ENCODE measurements at places on chromosomes 3 and 15.

DNA sequence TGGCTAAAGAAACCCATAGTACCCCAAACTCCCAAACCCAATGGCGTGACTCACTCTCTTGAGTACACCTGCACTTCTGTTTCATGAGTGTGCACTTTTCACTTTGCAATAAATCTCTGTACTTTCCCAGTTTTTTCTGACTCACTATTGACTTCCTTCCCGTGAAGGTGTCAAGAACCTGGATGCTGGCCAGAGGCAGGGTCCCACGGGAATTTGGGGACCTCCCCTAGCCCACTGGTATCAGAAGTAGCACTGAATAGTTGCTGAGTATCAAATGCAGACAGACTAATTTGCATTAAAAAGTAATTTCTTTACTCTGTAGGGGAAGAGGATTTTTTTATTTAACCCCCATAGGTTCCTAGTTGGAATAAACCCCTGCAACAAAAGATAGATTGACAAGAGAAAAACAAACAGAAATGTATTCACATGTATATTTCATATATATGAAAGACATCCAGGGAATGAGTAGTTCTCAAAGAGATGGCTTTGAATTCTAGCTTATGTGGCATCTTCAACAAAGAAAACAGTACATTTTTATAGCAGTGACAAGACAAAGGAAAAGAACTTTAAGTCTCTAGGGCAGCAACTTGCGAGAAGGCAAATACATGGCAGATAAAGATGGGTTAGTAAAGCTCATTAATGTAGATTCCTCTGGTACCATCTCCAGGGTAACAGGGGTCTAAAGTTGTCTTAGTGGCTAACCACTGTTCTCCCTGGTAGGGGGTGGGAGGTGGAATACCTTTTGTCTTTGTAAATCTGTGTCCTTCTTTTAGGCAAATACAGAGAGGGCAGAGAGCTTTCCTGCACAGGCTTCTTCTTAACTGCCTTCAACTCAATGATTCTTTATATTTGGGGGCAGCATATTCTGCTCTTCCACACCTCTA lies 385.5 kb upstream of the PDZRN3 start:
- no peak for DNase-seq

- no peak for DNase-seq
Measured at GRCh38 chr3:42491881-42492507, 10.4 kb upstream of the VIPR1 start.

DNA sequence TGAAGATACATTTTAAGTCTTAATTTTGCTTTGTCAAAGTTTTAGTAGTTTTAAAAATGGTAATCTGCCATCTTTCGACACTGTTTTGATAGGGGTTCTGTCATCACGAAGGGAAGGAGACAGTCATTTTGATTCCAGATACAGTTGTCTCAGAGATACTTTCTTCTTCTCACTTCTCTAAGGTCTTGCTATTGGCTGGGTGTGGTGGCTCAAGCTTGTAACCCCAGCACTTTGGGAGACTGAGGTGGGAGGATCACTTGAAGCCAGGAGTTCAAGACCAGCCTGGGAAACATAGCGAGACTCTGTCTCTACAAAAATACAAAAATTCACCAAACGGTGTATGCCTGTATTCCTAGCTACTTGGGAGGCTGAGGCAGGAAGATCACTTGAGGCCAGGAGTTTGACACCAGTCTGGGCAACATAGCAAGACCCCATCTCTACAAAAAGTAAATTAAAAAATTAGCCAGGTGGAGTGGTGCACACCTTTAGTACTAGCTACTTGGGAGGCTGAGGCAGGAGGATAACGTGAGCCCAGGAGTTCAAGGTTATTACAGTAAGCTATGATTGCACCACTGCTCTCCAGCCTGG lies 3.3 kb downstream of the RAB8B start:
- DNase-seq, result no peak

GRCh38 chr3:129584631-129585030 lies 21.8 kb downstream of the PLXND1 start:
- no peak for DNase-seq

DNA sequence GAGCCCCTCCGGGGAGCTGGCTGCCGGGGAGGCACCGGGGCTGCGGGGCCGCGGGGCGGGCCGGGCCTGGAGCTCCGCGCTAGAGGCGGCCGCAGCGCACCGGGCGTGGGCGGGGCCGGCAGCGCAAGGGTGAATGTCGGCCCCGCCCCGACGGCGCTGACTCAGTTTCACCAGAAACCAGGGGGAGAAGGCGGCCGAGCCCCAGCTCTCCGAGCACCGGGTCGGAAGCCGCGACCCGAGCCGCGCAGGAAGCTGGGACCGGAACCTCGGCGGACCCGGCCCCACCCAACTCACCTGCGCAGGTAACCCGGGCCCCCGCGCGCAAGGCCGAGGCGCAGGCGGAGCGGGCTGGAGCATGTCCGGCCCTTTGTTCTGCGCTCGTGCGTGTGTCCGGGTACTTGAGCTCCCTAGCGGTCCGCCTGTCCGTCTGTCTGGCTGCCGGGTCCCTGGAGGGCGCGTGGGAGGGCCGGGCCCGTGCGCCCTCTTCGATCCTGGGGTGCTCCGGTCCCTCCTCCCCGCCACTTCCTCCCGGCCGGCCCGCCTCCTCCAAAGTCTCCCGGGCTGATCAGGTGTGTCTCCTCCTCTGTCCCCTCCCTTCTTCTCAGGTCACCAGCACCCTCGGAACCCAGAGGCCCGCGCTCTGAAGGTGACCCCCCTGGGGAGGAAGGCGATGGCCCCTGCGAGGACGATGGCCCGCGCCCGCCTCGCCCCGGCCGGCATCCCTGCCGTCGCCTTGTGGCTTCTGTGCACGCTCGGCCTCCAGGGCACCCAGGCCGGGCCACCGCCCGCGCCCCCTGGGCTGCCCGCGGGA lies at the start of gene SPINT1:
Gene SPINT1, plus strand, starts transcription at position 164 of the 811 bp plus-strand sequence. Its CDS starts 507 bp downstream, at position 671.
- DNase-seq, result no peak

- DNase-seq, result no peak
Measured at GRCh38 chr15:100612539-100612938, 10.2 kb downstream of the ASB7 start.

DNA sequence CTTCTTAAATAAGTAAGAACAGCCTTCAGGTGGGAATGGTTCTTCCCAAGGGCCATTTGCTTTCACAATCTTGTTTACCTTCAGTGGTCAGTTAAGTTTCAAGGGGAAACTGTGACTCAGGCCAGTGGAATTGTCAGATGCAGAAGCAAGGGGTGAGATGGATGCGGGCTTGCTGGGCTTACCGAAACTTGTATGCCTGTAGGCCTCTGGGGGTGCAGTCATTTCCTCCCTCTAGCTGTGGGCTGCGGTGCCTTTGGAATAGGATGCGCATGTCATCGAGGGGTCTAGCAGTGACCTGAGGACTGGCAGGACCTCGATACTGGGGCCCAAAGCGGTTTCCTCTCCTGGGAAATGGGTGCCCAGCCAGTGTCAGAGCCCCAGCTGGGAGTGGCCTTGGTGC lies 121.6 kb downstream of the EEFSEC start:
- DNase-seq, result peak; percentile 58

GRCh38 chr3:73480187-73480672 lies 144.5 kb downstream of the PDZRN3 start:
- DNase-seq, result peak; percentile 51

GRCh38 chr15:47362118-47362905 lies 355.0 kb upstream of the SEMA6D start:
- no peak for DNase-seq

DNA sequence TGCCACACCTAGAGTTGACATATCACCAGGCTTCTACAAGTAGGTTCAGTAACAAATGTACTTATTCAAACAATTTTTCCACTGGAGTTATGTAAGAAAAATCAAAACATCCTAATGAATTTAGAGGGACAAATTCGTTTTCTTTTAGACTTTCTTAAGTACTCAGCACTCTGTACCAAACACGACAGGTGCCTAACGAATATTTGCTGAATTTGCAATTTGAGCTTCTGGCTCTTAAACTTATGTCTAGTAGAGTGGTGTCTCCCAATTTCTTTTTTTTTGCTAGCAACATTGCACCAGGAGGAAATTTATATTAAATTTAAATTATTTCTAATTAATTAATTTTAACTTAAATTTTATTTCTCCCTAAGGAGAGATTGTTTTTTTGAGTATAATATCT lies 397.0 kb downstream of the CNTN3 start:
- DNase-seq, result no peak

GRCh38 chr3:146187334-146187950 lies 26.5 kb upstream of the PLOD2 start:
- DNase-seq, result peak; percentile 30

GRCh38 chr15:82018201-82018600 lies 27.6 kb downstream of the MEX3B start:
- no peak for DNase-seq

DNA sequence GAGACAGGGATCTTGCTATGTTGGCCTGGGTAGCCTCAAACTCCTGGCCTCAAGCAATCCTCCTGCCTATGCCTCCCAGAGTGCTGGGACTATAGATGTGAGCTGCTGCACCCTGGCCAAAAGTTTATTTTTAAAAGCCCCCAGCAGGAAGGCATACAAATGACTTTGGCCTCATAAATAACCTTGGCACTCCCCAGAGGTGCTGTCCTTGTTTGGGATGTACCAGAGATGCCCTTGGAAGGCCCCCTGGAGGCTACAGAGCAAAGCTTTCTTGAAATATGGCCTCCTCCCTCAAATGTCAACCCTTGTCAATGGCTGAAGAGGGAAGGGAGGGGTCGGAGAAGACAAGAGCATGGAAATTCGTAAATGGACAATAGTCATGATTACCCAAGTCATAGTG lies 14.0 kb upstream of the RTP3 start:
- DNase-seq, result no peak

DNA sequence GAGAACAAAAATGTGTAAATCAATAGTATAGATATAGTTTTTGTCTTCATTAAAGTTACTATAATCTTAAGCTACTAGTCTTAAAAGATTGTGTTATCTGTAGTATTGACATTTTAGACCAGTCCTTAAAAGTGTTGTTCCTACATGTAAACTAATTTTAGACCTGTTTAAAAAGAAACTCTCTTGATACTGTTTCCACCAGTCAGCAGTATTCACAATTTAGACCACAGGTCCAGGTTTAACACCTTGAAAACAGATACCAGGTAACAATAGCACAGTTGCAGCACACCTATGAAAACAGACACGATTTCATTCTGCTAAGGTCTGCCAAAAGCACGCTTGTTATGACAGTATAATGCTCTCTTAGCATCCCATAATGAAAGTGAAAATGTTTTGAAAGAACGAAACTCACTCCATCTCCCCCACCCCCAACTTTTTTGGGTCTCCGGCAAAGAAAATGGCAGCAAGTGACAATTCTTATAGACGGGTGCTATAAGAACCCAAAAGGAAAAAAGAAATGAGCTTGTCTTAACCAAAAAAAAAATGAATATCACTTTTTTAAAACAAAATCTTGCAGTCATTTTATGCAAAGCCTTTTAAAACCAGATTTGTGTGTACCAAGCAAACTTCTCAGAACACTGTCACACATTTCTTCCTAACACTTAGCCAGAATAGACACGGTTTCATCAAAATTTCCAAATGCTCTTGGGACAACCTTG lies 1.6 kb downstream of the EIF4E3 start:
- no peak for DNase-seq

GRCh38 chr3:3110749-3111361 lies 681 bp upstream of the IL5RA start:
- no peak for DNase-seq

DNA sequence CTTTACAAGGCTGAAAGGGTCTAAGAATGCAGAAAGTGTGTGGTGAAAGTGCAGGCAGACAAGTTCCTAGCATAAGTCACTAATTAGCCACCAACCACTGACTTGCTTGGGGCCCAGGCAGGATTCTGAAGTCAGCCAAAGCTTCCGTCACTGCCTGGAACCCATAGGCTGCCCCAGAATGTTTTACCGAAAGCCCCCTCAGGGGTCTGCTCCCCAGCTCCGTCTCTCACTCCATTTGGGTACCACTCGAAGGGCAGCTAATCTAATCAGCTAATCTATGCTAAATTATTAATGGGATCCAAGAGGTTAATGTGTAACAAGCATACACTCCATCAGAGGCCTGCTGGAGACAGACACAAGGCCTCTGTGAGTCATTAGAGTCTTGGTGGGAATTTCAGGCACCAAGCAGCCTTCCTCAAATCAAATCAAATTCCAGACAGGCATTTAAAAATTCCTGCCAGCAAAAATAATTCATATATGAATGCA lies 13.2 kb downstream of the ADAMTS9 start:
- DNase-seq, result peak; percentile 57

GRCh38 chr3:16203671-16204629 lies 29.5 kb downstream of the GALNT15 start:
- no peak for DNase-seq

- DNase-seq, result no peak
Measured at GRCh38 chr3:104856741-104857140, 510.0 kb upstream of the ALCAM start.

- no peak for DNase-seq
Measured at GRCh38 chr15:75063889-75064288, 40.5 kb downstream of the PPCDC start.

- no peak for DNase-seq
Measured at GRCh38 chr15:95479308-95479707, 851.2 kb upstream of the NR2F2 start.

DNA sequence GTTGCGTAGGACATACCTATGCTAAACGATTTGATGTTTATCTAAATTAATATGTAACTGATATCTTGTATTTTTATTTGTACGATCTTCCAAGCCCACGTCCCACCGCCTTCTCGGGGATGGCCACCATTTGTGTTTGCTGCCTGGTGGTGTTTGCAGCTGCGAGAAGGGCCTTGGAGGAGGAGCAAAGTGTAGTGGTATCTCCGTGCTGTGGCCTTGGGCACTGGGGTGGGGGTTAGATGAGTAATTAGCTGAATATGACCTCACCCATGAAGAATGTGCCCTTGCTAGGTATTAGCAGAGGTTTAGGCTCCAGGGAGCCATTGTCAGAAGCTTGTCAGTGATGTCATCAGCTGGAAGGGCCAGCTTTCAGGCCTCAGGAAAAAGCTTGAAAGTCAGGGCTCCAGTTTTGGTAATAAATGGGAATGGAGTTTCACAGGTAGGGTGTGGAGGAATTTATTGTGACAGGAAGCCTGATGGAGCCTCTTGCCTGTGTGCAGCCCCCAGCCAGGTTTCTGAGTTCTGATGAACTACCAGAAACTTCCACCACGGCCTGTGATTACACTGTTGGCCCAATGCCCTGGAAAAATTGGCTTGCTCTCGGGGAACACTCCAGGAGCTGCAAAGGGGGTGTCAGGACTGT lies 41.0 kb downstream of the FLNB start:
- DNase-seq, result peak; percentile 59

DNA sequence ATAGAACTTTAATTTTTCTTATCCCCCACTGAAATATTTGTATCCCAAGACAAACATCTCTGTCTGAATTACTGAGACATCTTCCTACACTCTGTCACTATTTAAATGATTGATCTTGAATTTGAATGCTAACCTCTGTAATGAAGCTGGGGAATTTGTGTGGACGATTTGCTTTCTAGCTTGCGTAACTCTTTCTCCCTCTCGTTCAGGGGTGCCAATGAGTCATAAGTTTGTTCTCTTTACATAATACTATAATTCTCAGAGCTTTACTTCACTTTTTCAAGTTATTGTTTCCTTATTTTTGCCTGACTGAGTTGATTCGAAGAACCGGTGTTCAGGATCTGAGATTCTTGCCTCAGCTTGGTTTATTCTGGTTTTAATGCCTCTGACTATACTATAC lies 783.3 kb upstream of the CADM2 start:
- DNase-seq, result no peak

Data from AG08395 (cell line).